Astrocyte of the hippocampus (primary cell): ENCODE measurements at places on chromosomes 3 and 15.
A peak's percentile ranks its signal among the peaks of the same experiment; 100 is the strongest.

DNA sequence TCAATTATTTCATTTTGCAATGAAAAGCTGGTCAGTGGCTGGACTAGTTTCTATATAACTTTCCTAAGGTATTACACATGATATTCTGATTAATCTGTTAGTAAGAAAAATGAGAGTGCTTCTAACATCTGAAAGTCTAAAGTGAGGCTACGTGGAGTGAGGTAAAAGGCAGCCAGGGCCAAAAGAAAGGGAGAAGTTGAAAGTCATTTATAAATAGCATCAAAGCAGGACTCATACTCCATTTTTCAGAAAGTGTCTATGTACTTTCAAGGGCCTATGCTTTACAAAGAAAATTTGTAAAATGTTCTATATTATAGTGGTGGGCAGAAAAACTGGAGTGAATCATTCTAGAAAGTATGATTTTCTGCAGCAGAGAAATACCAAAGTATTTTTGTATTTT lies 80.0 kb downstream of the CSNK1G1 start:
- no peak for DNase-seq

GRCh38 chr3:175511219-175511785 lies 652.2 kb downstream of the NAALADL2 start:
- no peak for DNase-seq

DNA sequence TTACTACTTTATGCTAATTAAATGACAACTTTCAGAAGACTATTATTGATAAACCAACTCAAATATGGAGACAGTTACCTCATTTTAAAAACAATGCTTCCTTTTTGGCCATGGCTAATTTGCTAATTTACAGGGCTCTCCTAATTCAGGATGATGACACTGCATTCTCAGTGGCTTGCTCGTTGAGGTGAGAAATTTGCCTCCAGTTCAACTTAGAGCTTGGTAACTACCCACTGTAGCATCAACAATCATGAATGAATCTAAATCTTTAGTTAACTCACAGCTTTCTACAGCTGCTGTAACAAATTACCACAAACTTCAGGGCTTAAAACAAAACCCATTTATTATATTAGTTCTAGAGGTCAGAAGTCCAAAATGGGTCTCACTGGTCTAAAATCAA lies 14.0 kb downstream of the PBRM1 start:
- DNase-seq = peak; percentile 37

- no peak for DNase-seq
Observed at GRCh38 chr3:32154205-32154579, 47.8 kb downstream of the GPD1L start.

GRCh38 chr15:43547539-43547938 lies 30.1 kb downstream of the MAP1A start:
- no peak for DNase-seq

- peak; percentile 8 for DNase-seq
Observed at GRCh38 chr3:179806177-179806576, 153.3 kb downstream of the USP13 start.

DNA sequence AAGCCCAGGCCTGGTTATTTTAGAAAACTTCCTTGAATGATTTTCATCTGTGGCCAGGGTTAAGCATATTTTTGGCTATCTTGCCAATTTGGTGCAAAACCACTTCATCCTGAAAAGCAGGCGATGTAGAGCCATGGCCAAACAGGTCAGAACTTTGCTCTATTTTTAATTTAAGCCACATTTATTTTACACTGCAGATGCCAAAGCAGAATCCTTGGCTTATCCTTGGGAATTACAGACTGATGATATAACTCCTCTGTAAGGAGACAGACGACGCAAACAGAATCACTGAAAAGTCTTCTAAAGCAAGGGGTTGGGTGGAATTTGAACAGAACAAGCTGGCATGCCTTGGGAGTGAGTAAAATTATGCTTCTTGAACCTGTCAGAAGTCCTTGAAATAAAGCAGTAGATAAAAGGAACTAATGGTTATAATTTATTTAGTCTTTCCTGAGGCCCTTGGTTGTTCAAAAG lies 121.9 kb downstream of the CHST2 start:
- peak; percentile 45 for DNase-seq

GRCh38 chr3:133038089-133038730 lies at the start of gene TMEM108:
TSS of gene TMEM108 (plus strand) at chr3:133038391.
- peak; percentile 93 for DNase-seq

DNA sequence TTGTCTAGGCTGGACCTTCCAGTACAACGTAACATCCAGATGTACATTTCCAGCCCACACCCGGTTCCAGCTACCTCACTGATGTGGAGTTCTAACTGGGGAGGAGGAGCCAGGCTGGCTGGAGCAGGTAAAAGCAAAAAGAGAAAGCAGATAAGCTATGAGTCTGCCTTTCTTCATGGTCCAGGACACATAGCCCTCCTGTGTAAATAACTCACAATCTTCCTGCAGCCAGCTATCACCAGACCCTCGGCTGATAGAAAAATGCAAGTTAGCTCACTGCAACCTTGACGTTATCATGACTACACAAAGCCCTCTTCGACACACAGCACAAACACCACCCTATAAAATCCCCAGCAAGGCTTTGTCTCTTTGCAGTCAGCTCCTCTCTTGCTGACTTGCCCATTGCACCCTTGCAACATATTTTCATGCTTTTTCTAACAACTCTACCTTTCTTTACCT lies 20.5 kb upstream of the ELP6 start:
- DNase-seq = no peak

GRCh38 chr3:152203652-152204051 lies 65.1 kb upstream of the MBNL1 start:
- no peak for DNase-seq

- peak; percentile 76 for DNase-seq
Observed at GRCh38 chr3:172673210-172673679, 37.6 kb downstream of the NCEH1 start.

DNA sequence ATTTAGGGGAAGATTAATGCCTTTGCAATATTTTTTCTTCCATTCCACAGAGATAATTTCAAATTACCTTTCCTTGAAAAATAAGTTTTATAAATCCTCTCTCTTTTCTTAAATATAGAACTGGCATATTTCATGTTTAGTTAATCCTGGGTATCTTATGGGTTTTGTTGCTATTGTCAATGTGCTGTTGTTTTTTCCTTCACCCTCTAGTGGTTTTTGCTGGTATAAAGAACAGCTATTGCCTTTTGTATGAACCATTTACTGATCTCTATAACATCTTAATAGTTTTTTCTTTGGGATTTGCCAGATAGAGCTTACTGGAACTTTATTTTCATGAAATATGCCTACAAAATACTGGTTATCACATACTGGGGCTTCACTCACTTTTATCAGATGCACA lies 359.6 kb upstream of the DPPA4 start:
- DNase-seq = no peak

GRCh38 chr15:41934843-41935242 lies 37.5 kb downstream of the EHD4 start:
- DNase-seq = no peak

DNA sequence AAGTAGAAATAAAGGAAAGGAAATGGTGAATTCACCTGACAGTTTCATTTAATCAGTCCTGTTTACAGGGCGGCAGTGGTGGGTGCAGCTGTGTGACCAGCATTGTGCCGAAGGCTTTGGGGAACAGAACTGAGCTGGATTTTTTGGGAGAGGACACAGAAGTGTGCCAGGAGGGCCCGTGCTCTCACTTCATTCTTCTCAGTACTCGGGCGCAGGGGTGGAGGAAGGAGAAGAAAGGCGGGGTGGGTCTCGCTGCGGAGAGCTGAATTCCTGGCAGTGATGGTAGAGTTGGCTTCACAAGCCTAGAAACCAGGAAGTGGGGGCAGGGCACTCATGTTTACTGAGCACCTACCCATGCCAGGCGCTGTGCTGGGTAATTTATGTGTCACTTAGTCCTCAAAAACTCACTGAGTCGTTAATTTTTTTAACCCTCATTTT lies 64.6 kb downstream of the CRTC3 start:
- DNase-seq = peak; percentile 19

DNA sequence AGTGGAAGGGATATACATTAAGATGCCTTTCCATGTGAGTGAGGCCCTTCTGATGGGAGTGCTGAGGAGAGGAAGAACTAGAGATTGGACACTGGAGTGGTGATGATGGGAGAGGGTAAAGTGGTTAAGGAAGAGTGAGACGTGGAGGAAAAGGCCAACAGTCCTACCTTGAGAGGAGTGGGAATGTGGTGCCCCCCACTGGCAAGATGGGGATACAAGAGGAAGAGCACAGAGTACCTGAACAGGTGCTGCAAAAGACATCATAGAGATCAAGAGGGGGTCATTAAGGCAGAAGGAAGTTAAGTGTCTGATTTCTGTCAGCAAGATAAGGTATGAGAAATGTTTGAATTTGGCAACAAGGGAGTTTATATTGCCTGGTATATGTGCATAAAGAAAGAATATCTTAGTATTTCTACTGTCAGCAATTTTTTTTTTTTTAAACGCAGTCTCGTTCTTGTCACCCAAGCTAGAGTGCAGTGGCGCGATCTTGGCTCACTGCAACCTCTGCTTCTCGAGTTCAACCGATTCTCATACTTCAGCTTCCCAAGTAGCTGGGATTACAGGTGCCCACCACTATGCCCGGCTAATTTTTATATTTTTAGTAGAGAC lies 34.0 kb downstream of the ARIH2 start:
- peak; percentile 40 for DNase-seq

- DNase-seq = no peak
Observed at GRCh38 chr3:124773351-124774326, 43.4 kb downstream of the UMPS start.

- no peak for DNase-seq
Observed at GRCh38 chr15:59276225-59277178, 69.9 kb downstream of the LDHAL6B start.

DNA sequence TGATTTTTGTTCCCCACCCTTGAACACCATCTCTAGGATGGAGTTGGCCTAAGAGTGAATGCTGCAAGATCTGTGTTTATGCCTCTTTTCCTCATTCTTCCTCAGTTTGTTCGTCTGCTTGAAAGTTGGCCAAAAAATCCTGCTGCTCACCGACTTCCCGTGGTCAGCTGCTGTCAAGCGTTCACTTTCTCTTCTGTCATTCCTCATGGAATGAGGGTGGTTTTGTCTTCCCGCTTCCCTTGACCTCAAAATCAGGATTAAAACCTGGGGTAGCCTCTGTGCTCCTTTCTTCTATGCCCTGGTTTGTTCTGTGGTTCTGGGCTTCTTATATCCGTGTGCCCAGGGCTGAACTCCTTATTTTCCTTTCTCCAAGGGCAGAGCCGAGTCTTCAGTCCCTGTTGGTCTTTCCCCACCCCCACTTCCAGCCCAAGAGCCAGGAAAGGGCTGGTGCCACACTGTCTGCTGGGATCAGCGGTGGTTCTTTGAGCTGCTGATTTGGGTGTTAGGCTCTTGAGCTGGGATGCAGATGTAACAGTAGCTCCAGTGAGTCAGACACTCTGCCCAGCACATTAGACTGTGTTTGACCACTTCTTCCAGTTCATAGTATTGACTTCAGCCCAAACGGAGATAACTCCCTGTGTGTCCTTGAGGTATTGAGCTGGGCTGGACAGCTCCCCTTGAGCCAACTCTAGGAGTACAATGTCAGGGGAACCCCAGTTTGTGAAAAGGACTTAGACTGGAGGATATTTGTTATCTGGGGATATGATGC lies 2.3 kb downstream of the SERF2 start:
- peak; percentile 68 for DNase-seq

DNA sequence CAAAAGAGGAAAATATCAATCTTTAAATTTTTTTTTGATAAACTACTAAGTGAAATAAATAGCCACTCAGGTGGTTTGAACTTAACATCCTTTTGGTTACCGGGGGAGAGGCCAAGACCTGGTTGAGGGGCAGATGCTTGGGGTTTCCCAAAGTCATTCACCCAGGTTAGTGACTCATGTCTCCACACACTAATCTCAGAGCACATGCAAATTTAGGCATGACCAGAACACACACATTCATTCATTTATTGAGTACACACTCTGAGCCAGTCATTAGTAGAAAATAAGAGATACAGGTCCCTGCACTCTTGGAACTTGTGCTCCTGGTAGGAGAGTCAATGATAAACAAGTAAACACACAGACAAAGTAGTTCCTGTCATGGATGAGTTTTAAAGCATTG lies 7.3 kb downstream of the ILDR1 start:
- no peak for DNase-seq

GRCh38 chr3:159732172-159733111 lies 256.2 kb upstream of the IL12A start:
- DNase-seq = peak; percentile 86

DNA sequence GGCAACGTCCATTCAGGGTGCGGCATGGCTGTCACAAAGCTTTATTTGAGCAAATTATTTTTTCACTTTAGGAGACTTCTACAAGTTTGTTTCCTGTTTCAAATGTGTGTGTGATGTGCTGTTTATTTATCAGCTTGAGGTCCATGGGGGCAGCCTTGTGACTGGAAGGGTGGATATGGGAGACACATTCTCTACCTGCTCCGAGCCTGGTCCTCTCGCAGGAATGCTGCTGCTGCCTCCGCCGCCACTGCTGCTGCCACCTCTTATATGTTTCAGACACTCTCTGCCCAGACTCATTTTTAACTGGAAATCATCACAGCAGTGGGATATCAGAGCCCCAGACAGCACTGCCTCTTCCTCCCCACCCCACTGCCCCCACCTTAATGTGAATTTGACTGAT lies 83.5 kb upstream of the PXYLP1 start:
- no peak for DNase-seq

- no peak for DNase-seq
Observed at GRCh38 chr3:30691249-30691880, 85.0 kb downstream of the TGFBR2 start.

DNA sequence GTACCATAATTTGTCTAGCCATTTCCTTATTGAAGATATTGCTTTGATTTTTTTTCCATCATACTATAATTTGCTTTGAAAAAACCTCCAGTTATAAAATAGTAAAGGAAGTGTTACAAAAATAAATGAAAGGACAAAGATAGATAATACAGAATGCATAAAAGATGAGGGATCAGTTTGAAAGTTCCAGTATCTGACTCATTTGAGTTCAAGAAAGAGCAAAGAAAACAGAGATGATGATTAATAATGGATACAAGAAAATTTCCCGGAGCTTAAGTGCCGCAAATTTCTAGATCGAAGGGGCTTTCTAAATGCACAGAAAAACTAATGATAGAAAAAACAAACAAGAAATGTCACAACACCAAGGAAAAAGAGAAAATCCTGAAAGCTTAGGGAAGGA lies 4.3 kb downstream of the WDR48 start:
- no peak for DNase-seq

- no peak for DNase-seq
Observed at GRCh38 chr3:193909387-193909786, 226.6 kb upstream of the HES1 start.

GRCh38 chr3:170867143-170867937 lies 2.7 kb downstream of the RPL22L1 start:
- no peak for DNase-seq

DNA sequence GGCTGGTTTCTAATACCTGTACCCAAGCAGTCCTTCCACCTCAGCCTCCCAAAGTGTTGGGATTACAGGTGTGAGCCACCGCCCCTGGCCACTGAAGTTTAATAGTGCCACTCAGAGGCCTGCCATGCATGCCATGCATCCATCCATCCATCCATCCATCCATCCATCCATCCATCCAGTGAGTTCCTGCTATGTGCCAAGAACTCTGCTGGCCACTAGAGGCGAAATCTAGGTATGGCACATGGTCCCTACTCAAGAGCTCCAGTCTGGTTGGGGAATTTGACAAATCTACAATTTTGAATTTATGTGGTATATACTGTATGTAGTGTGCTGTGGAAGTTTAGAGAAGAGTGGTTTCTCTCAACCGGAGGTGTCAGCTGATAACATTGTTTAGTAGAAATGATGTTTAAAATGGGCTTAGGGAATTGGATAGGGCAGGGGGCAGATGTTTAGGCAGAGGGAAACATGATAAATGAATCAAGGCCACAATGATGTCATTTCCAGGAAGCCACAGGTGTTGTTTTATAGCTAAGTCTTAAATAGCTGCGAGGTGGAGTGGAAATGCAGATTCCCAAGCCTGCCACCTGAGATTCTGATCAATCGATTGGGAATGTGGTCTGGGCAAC lies 384.4 kb upstream of the C2CD4B start:
- DNase-seq = no peak
